ENCODE measurements at places on chromosomes 6 and 20.

DNA sequence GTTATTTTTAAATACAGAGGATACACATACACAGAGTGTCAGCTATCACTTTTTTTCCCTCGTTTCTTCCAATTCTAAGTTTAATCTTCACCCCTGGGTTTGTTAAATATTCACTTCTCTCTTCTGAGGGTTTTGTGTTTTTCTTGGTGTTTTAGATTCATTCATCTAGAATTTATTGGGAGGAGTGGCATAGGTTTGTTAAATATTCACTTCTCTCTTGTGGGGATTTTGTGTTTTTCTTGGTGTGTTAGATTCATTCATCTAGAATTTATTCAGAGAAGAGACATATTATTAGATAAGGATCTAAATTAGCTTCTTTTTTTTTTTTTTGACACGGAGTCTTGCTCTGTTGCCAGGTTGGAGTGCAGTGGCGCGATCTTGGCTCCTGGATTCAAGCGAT lies 3.9 kb downstream of the GTF2H5 start:
- DNase-seq: no peak

GRCh38 chr20:36270744-36271638 lies 34.7 kb downstream of the AAR2 start:
- DNase-seq: no peak

DNA sequence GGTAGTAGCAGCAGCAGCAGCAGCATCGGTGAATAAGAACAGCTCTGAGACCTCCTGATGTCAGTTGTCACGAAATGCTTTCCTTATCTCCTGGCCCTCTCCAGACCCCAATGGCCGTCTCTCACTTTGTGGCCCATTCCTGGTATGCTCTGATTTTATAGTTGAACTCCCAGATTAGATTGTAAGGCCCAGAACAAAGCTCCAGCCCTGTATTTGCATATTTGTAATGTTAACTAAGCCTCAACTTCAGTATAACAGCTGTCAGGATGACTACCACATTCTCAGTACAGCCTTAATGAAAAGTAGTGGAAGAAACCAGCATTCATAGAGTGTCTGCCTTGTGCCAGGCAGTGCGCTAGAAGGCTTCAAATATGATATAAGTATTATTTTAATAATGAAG lies 180.9 kb downstream of the SASH1 start:
- no peak for DNase-seq

- no peak for DNase-seq
Observed at GRCh38 chr20:34355427-34355826, 7.6 kb upstream of the ITCH start.

- DNase-seq: no peak
Observed at GRCh38 chr6:169451065-169451838, 197.6 kb upstream of the THBS2 start.

DNA sequence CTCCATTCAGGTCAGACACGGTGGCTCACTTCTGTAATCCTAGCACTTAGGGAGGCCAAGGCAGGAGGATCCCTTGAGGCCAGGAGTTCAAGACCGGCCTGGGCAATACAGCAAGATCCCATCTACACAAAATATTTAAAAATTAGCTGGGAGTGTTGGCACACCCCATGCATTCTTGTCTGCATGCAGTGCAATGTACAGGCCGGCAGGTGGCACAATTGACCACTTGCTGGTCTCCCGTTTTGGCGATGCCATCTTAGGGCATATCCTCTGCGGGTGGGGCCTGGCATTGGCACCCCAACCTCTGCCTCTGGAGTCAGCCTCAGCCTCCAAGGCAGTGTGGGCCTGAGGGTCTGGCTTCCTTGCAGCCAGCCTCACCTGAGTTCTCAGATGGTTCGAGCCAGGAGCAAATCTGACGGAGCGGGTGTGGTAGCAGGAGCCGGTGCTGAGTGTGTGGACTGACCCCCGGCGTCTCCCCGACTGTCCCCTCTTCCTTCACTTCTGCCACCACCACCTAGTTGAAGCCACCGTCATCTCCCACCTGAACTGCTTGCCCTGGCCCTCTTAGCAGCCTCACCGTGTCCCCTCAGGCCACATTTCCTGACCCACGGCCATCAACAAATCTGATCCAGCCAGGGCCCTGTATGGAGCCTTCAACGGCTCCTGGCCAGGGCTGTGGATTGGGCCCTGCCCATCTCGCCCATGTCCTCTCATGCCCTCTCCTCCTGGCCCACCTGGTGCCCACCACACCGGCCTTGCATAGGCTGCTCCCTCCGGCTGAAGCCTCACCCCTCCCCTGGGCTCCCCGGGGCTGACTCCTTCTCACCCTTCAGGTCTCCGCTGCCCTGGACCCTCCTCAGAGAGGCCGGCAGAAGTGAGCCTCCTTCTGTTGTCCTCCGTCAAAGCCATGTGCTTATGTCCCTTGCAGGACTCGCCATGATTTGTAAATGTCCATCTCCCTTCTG lies 44.0 kb downstream of the EFCAB8 start:
- no peak for DNase-seq

- no peak for DNase-seq
Observed at GRCh38 chr20:48702455-48702913, 125.3 kb downstream of the PREX1 start.

DNA sequence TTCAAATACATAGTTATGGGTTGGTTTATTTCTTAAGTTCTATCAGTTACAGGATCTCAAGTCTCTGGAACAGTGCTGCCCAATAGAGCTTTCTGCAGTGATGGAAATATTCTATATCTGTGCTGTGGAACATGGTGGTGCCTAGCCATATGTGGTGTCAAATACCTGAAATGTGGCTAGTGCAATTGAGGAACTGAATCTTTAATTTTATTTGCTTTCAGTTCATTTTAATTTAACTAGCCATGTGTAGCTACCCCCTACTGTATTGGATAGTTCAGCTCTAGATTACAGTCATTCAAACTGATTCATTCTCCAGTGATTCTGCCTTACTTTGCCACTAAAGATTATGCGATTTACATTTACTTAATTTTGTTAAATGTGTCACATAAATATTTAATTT lies 503.2 kb downstream of the CDKAL1 start:
- no peak for DNase-seq

DNA sequence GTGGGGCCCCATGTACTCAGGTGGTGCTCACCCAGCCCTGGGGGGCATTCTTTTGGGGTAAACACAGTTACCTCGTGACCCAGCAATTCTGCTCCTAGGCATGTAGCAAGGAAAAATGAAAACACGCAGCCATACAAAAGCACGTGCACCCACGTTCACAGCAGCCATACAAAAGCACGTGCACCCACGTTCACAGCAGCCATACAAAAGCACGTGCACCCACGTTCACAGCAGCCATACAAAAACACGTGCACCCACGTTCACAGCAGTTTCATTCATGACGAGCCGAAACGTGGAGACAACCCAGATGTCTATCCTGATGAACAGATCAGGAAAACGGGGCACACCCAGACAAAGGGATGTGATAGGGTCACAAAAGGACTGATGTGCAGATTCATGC lies 57.1 kb downstream of the YTHDF1 start:
- no peak for DNase-seq

- DNase-seq: no peak
Observed at GRCh38 chr6:40536442-40536841, 50.7 kb downstream of the LRFN2 start.

GRCh38 chr6:138287144-138287955 lies 69.1 kb upstream of the PBOV1 start:
- no peak for DNase-seq

GRCh38 chr20:2691127-2691526 lies 1.5 kb upstream of the EBF4 start:
- no peak for DNase-seq

- DNase-seq: no peak
Observed at GRCh38 chr6:131754715-131755567, 44.1 kb upstream of the CTAGE9 start.

DNA sequence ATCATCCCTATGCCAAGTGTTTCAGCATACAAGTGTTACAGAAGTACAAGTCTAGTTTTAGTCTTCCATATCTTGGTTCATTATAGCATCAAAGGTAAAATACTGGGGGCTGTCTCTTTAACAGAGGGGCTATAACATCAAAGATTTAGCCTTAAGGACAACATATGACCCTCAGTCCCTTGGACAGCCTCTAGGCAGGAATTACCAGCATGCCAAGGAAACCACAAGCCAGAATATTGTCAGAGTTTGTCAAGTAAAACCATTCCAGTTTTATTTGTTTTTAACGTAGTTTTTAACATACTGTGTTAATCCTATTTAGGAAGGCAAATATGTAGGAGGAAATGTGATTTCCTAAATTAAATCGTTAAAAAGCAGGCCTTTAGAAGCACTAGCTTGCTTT lies 18.6 kb downstream of the ZKSCAN8 start:
- DNase-seq: no peak

DNA sequence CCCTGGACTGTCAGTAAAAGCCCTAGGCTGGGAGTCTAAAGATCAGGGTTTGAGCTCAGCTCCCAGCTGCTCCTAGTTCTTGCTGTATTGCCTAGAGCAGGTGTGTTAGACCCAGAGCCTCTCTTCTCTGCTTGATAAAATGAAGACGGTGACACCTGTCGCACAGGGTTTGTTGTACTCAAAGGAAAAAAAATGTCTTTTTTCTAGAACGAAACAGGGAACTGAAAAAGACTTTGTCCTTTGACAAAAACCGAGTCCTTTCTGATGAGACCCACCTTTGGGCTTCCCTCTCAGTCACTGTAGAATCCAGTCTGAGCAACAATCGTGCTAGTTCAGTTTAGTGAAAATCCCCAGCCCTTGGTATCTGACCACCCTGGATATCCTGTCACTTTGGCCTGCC lies 102.1 kb upstream of the LAMP5 start:
- DNase-seq: no peak

- no peak for DNase-seq
Observed at GRCh38 chr6:11232770-11233626, 530 bp upstream of the NEDD9 start.

- DNase-seq: no peak
Observed at GRCh38 chr6:30207619-30208295, 5.4 kb downstream of the TRIM26 start.

DNA sequence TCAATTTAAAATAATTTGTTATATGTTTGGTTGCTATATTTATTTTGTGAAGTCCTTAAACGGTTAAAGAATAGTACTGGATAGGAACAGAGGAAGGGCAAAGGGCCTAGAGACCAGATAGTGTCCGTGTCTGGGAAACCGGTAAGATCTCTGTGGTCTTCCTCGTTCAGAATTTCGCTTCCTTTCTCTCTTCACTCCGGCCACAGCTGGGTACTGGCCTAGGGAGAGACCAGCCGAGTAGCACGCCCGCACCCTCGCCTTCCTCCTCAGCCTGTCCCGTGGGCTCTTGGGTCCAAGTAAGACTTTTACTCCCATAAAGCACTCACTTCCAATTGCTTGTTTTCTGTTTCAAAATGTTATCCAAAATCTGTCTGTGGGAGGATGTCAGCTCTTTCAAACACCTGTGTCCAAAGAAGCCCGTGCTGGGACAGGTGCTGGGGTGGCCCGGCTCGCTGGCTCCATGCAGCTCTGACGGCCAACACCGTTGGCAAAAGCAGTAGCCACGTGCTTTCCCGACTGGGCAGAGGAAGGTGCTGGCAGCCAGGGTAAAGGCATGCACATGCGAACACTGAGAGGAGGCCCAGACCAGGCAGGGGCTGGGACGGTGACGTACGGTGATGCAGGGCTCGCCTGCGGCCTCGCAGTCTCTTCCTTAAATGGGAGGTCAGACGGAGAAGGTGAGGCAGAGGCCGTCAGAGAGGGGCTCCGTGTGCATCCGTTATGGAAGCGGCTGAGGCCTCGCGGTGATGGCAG lies 112.2 kb downstream of the IRF4 start:
- no peak for DNase-seq

DNA sequence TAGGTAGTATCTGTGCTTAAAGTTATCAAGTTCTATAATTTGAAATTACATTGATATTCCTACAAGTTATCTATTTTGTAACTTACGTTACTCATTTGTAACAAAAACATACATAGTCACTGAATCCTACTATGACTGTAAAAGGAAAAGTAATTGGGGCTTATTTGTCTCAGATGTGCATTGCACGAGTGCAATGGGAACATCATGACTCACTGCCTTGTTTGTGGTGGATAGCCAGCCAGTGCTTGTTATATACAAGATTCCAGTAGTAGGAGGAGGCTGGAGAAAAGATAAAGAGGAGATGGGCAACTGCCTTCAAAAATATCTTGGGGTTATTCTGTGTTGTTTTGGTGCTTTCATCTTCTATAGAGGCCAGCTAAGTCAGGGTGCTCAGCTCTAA lies 164.1 kb downstream of the RNF144B start:
- DNase-seq: no peak

GRCh38 chr20:23612396-23612795 lies 6.7 kb upstream of the CST9 start:
- no peak for DNase-seq

DNA sequence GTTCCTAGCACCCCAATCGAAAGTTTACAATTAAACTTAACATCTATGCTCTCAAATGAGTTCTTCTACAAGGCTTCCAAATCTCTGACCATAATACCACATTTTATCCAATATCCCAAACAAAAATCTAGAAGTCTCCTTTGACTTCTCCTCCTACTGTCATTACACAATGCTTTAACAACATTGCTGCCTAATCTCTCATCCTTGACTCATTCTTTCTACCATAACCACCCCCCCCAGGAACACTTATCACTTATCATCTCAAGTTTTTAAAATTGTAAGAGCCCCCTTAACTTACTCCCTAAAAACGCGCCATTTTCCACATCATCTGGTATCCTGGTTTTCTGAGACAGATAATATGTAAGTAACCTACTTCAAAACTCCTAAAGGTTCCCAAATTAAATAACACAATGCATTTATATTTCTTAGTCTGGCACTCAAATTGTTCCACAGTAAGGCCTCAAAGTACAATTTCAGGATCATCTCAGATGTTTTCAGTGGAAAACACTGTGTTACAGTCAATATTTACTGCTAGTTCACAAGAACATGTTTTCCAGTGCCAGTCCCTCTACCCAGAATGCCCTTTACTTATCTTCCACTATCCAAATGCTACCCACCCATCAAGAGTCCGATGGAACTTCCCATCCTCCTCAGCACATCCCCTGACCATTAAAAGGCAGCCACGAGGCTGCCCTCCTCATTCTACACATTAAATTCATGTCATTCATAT lies 308.2 kb upstream of the THEMIS start:
- no peak for DNase-seq

All from cortex of kidney (tissue), 1 donor.